Suppressor macrophage treated with lipopolysaccharide for 1 hour (primary cell): ENCODE measurements at places on chromosomes 16 and 17.

- DNase-seq = peak; percentile 96
These were observed 32.1 kb upstream of the FBXW10B start for GRCh38 chr17:15651583-15652110.

DNA sequence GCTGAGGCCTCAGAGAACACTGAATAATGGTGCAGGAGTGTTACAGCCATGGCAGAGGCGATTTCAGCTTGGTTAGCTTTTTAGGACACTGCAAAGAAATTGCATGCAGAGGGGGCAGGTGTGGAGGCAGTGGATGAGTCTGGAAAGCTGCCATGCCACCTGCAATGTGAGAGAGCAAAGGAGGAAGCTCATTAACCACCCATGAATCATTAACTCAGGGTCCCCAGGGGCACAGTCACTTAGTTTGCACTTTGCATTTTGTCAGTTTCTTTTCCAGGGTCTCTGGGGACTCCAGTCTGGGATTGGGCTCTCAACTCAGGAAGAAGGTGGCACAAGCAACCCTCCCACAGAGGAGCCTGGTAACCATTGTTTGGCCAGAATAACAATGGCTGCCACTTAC is 132.9 kb downstream of the USP31 start:
- DNase-seq = no peak

GRCh38 chr17:44976206-44976605 is 8.1 kb upstream of the C1QL1 start:
- no peak for DNase-seq

- no peak for DNase-seq
These were observed 27.1 kb downstream of the PPL start for GRCh38 chr16:4909825-4910224.

- peak; percentile 12 for DNase-seq
These were observed 45.1 kb downstream of the AHSP start for GRCh38 chr16:31572821-31573220.

DNA sequence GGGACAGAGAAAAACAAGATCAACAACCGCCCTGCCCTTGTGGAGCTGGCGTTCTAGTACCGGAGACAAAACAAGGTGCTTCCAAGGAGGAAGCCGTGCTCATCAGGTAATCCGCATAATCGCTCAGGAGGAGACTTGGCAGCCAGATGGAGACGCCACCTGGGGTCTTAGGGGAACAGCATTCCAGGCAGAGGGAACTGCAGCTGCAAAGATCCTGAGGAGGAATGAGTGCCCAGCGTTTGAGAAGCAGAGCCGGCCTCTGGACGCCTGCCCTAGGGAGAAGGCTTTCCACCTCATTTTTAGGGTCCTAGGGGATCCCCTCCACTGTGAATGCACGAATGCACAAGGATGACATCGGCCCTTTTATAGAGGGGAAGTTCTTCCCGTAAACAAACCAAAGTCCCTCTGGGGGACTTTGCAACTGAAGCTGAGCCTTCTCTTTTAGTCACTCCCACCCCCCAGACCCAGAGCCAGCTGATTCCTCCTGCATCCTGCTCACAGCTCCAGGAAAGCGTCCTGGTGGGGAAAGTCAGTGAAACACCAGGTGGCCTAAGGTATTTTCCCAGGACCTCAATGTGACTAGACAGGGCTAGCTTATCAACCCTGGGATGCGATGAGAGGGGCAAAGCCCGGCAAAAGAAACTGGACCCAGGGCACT is 13.2 kb upstream of the MPRIP start:
- DNase-seq = no peak

DNA sequence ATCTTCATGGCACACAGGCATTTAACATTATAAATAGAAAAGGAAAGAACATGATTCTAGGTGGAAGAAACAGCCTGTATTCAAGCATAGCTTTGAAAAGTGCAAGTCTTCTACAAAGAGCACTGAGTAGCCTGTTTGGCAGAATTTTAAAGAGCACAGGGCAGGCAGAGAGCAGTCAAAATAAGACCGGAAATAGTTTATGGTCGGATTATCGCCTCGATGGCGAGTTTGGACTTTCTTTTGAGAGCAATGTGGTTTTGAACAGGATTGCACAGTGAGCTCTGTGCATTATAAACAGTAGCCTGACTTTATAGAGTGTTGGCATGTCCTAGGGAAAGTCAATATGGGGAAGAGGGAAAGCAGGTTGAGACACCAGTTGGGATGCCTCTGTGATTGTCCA is 6.2 kb upstream of the TMEM100 start:
- no peak for DNase-seq

DNA sequence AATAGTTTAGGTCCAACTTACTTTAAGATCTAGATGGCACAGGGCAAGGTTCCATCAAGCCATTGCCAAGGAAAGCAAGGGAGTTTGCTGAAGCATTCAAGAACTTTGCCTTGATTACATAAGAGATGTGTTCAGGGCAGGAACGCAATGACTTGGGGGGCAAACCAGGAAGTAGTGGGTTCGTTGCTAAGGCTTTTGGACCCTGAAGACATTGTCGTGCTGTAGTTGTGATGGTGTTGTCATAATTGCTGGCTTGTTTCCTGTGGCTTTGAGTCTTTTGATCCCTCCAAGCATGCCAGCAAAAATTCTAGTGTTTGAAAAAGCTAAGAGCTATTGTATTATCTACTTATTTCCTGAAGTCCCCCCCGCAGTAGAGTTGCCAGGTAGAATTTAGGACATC is 70.7 kb upstream of the HNF1B start:
- DNase-seq = no peak

DNA sequence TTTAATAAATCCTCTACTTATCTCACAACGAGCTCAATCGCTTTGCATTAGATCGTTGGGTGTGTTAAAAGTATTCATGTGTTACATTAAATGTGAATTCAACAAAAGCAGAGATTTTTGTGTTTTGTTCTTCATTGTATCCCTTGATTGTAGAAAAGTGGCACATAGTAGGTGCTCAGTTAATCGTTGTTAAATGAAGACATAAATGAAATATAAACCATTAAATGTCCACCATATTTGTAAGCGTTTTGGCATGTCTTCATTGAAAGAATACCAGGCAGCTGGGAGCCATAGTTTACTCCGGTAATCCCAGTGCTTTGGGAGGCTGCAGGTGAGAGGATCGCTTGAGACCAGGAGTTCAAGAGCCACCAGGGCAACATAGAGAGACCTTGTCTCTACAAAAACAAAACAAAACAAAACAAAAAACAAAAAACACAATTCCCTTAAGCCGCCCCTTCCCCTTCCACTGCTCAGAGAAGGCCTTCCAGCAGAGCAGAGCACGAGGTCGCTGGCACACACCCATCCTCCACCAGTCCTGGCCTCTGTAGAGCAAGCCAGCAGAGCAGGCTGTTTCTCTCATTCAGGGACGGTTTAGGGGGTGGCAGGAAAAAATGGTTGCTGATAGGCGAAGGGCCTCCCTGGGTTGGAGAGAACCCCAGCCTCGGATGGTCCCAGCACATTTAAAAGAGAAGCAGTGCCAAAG is 673 bp upstream of the CHD9 start:
- DNase-seq = no peak

DNA sequence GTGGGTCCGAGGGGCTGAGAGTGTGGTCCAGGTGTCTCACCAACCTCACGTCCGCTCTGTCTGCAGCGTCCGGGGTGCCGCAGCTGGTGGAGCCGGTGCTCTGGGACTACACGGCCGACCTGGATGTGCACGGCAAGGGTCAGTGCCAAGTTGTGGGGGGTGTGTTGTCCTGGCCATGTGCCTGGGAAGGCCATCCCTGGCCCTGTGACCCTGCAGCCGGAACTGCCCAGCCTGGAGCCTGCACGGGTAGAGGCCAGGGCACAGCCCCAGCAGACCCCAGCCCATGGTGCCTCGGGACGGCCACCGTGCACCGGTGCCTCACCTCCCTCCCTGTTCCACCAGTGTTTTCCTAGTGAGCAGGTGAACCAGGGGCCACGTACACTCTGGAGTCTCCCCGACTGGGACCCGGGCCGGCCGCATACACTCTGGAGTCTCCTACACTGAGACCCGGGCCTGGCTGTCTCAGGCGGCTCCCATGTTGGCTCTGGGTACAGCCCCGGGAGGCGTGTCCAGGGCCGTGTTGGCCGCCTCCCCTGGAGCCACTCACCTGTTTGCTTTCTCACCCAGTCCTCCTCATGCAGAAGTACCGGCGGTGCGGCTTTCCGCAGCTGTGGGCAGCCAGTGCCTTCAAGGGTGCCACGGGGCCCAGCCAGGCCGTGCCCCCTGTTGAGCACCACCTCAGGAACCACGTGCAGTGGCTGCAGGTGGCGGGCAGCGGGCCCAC is 13.8 kb downstream of the CYBC1 start:
- no peak for DNase-seq

DNA sequence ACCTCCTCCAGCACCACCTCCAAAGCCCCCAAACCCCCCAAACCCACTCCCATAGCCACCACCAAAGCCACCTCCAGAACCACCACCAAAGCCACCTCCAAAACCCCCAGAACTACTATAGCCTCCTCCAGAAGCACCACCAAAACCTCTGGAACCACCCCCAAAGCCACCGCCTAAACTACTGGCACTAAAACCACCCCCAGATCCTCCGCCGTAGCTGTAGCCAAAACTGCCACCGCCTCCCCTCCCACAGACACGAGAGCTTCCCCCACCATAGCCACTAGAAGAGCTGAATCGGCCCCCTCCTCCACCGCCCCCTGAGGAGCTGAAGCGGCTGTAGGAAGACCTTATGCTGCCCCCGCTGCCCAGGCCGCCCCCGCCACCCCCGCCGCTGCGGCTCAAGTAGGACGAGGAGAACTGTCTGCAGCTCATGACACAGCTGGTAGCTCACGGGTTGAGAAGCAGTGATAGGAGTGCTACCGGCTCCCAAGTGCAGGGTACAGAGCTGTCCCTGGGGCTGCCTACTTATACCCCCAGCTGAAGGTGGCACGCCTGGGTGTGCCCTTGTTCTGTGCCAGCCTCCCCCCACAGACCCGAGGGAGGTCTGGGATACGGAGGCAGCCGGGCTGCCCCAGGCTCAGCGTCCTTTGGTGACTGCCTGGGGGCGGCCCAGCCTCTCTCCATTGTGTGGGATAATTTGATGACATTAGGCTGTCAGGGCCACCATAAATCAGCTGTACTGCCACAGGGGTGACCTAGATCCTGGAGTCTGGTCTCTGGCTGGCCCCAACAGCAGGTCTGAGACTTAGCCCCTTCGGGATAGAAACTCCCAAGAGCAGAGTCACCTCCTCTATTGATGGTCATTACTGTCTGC is at the start of gene KRT9:
Gene KRT9, minus strand, starts transcription at position 499 of the 874 bp plus-strand sequence. Its CDS starts 67 bp downstream, at position 432.
- no peak for DNase-seq

DNA sequence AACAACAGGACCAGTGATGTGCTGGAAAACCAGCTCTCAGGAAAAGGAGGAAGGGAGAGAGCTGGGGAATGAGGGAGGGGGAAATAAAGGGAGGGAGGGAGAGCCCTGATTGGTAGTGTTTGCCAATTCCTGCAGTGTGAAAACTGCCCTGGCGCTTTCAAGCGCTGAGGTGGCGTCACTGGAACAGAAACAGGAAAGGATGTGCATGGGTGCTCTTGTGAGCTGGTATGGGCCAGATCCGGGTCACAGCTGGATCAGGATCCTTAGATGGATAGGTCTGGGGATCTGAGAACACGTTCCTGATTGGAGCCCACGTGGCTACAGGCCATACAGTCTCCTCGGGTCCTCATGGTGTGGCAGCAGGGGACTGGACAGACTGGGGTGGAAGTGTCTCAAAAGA is 16.7 kb upstream of the MLKL start:
- DNase-seq = no peak

DNA sequence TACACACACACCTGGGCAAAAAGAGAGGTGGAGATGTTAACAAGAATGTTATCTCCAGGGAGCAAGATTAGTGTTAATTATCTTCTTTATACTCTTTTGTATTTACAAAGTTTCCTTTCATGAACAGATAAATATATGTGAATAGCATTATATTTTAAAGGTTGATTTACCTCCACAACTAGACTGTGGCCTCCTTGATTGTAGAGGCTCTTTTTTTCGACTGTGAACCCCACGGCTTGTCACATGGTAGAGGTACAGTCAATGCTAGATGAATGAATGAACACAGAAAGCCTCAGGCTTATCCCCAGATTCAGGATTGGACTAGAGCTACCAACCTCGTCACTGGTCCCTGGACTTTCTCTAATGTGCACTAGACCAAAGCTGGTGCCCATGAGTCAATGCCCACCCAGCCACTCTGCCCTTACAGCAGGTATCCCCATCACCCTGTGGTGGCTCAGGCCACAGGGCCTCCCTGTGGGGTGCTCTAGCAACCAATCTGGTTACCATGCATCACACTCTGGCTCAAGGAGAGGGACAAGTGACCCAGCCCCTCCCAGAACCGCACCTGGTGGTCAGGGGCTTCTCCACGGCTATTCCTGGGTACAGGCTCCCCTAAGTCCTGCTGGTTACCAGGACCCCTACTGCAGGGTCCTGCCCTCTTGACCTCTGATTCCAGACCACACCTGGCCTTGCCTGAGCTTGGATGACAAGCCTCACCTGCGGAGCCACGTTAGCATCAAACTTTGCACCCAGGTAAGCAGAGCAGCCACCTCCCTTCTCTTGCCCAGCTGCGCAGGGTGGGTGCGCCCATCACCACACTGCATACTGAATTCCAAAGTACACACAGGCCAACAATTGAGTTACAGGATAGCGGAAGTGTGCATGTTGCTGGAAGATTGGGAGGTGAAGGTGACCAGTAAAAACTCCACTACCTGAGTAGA is 101.0 kb downstream of the CDYL2 start:
- no peak for DNase-seq

DNA sequence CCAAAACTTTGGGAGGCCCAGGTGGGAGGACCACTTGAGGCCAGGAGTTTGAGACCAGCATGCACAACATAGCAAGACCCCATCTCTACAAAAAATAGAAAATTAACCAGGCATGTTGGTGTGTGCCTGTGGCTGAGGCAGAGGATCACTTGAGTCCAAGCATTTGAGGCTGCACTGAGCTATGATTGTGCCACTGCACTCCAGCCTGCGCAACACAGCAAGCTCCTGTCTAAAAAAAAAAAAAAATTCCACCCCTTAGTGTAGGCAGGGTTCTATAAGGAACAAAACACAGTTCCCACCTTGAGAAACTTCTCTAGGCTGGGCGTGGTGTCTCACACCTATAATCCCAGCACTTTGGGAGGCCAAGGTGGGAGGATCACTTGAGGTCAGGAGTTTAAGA is 36.3 kb upstream of the HAPSTR1 start:
- DNase-seq = no peak

DNA sequence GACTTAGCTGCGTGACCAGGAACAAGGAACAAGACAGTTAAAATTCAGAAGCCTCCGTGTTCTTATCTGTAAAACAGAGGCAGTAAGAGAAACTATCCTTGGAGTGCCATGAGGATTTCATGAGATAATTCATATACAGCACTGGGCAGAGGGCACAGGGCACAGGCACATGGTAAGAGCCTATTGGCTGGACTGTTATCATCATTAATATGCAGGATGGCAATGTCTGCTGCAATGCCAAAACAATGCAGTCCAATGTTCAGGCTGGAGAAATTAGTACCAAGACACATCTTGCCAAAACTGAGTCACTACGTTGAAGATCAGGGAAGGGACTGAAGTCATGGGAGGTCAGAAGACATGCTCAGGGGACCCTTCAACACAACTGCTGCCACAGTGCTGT is 13.6 kb downstream of the CDRT4 start:
- DNase-seq = no peak

DNA sequence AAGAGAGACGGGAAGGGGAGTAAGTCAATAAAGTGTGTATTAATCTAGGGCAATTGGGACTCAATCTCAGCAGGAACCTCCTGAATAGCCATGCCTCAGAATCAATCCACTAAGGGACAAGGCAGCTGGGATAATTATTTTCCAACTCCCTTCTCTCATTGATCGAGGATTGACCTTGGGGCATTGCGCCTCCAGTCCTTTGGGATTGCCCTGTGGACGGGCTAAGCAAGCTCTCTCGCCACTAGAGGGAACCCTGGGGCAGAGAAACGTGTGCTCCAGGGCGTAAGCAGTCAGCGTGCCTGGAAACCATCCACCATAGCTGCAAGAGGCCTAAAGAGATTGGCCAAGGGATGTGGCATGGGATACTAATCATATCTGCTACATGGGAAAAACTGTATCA is 53.9 kb upstream of the ERCC4 start:
- DNase-seq = peak; percentile 24
